Stimulated activated CD8-positive, alpha-beta memory T cell treated with anti-CD3 and anti-CD28 coated beads, Interleukin-7, amount 100 ng/mL, for 24 hours (primary cell): ENCODE measurements at places on chromosomes 2 and 18.

DNA sequence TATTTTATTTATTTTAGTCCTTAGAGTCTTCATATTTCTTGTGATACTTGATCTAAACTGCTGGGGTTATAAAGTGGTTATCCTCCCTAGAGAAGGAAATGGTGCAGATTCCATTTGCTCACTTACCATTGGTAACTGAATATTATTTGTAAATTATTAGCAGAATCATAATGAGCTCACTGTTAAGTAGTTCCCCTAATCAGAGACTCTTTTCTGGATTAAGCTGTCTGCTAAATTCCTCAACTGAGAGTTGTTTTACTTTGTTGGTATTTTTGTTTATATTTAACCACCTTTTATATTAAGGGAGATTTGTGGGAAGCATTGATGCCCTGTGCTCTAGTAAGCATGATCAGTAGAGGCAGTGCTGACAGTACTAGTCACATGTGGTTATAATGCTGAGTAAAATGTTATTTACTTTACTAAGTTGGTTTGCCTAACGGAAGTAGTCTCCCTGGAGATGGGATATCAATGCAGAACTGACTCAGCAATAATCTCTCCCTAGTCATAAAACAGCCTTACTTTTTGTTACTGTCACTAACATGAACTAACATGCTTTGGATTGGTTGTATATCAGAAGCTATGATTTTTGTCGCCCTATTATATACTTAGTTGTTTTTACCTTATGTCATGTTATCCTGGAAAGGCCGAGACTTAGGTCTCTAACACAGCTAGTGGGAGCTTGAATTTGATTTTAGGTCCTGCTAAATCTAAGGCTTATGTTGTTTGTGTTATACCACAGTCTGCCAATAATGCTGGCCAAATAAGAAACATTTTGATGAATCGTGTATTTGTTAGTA, 166.7 kb downstream of the MCFD2 start:
- no peak for DNase-seq

DNA sequence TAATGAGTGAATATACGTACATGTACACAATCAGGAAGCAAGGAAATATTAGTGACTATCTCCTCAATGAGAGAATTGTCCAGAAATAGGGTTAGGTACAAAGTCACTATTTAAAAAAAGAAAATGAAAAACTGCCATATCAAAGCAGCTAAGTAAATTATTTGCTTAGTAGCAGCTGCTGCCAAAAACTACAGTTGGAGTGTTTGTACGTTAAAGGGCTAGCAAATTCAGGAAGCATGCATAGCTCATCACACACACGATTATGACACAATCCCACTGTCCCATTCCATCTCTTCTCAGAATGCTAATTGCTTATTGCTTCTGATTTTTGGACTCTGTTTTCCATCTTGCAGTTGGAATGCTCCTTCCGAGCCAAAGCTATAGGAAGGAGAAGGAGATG, 2012.5 kb upstream of the LRRTM1 start:
- DNase-seq = no peak

- DNase-seq = no peak
Measured at GRCh38 chr18:46910856-46911255, 6.5 kb downstream of the PIAS2 start.

GRCh38 chr2:135551356-135551755, 20.1 kb downstream of the R3HDM1 start:
- no peak for DNase-seq

- no peak for DNase-seq
Measured at GRCh38 chr2:240383099-240383758, 52.2 kb upstream of the GPC1 start.

GRCh38 chr2:149622343-149622742, 34.8 kb upstream of the MMADHC start:
- no peak for DNase-seq

DNA sequence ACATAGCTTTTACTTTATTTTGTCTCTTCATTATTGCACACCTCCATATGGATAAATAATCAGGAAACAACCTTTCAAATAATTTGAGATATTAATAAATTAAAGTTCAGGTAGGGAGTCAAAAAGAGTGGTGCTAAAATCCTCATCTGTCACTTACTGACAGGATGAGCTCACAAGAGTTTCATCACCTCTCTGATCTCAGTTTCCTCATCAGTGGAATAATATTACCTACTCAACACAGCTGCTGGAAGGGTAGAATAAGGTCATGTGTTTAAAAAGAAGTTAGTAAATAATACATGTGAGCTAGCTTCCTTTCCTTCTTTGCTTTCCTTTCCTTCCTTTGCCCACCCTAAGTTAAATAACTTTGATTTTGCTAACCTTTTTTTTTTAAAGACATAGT, 61.9 kb downstream of the RDH14 start:
- DNase-seq = no peak

GRCh38 chr2:233061591-233062450, 1.7 kb downstream of the INPP5D start:
- no peak for DNase-seq

DNA sequence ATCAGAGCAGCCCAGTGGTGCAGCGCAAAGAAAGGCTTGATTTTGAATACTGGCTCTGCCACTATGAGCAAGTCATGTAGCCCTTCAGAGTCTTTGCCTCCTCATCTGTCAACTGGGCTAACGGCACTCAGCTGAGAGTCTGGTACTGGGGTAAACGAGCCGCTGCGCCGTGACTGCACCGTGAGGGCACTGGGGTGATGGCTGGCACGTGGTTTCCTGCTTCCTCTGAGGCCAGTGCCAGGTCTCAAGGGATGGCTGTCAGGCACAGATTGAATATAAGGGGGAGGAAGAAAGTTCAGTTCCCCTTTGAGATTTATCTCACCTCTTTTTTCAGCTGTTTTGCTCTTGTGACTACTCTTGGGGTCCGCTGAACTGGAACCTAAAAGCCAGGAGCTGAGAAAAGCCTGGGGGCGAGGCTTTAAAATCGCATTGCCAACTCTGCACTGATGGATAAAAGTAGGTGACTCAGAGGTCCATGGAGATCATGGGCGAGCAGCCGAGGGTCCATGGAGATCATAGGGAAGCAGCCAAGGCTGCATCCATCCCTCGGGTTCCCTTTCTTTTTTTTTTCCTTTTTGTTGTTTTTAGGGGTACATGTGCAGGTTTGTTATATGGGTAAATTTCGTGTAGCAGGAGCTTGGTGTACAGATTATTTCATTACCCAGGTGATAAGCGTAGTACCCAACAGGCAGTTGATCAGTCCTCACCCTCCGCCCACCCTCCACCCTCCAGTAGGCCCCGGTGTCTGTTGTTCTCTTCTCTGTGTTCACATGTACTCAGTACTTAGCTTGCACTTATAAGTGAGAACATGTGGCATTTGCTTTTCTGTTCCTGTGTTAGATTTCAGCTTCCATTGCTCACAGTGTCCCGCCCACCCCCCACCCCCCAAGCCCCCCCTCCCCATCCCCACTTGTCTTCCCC, 114.3 kb downstream of the SPP2 start:
- no peak for DNase-seq

DNA sequence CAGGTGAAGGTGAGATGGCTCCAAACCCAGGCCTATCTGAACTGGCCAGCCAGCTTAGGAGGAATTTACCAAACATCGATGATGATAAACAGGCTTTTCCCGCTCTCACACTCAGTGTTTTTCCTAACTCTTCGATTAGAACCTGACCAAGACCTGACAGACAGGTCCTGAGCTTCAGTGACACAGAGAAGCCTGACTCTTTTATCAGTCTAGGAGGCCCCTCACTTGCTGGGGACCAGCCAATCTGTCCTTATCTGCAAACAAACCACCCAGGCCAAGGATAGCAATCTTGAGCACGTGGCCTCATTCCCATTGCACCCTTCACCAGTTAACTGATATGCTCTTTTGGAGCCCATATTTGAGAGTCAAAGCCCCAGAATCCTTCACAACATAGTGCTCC, 1.9 kb upstream of the ITSN2 start:
- no peak for DNase-seq

DNA sequence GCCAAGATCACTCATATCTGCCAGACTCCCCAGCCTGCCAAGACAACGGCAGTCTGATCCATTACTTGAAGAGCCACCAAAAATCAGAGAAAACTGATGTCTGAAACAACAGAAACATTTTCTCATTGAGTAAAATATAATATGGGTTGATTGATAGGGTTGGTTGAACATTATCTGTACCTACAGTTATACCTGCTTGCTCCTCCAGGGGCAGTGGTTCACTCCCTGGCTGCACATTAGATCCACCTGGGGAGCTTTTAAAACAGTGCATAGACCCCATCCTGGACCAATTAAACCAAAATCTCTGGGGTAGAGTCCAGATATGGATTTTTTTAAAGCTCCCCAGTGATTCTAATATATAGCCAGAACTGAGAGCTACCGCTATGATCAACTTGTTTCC, 43.6 kb upstream of the SLC14A2 start:
- no peak for DNase-seq

DNA sequence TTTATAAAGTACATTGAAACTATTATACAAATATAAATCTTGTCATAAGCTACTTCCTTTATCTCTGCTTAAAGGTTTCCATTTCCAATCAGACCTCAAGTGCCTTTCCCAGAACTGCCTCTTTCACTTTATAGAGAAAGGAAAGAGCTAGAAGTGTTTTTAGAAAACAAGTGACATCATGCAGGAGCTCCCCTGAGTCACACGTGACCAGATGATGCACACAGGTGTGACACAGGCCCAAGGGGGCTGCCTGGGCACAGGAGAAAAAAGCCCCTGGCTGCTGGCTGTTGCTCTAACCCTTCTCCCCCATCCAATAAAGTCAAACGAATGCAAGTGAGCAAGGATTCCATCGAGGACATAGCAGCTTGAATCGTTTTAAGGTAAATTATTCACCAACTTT, 21.4 kb upstream of the SH3BP4 start:
- DNase-seq = no peak

DNA sequence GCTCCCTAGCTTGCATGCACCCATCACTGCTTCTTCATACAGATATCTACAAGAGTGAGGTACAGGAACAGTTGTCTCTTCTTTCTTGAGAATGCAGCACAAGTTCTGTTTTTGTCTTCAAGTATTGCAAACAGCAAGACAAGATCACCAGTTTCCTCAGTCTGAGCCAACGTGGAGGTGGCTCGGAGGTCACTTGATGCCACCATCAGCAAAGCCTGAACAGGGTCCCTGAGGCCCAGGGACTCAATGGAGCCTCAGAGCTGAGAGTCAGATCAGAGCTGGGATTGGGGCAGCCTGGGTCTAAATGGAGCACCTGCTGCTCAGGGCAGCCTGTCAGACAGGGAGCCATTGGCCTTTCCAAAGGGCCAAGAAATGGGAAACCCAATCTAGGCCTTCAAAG, 290.7 kb upstream of the ID2 start:
- no peak for DNase-seq

DNA sequence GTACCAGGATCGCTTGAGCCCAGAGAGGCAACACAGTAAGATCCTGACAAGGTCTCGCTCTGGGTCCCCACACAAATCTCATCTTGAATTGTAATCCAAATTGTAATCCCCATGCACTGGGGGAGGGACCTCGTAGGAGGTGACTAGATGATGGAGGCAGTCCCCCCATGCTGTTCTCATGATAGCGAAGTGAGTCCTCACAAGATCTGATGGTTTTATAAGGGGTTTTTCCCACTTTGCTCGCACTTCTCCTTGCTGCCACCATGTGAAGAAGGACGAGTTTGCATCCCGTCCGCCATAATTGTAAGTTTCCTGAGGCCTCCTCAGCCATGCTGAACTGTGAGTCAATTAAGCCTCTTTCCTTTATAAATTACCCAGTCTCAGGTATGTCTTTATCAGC, 46.0 kb upstream of the SERTAD2 start:
- no peak for DNase-seq

DNA sequence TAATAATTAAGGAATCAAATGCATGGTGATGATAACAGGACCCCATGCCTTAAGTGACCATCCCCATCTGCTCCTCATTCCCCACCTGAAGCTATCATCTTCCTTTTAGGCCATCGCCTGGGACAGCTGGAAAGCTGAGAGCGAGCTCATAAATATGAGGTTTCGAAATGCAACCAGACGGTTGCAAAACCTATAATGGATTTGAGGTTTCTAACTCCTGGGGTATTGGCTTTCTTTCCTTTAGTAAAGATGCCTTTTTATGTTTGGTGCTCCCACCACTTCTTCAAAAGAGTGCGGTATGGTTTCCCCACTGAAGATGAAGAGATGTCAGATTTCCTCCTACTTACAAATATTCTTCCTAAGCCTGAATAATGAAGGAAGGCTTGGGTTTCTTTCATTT, 1589.5 kb upstream of the PIK3C3 start:
- no peak for DNase-seq

GRCh38 chr2:160635488-160635887, 141.9 kb upstream of the RBMS1 start:
- DNase-seq = no peak

DNA sequence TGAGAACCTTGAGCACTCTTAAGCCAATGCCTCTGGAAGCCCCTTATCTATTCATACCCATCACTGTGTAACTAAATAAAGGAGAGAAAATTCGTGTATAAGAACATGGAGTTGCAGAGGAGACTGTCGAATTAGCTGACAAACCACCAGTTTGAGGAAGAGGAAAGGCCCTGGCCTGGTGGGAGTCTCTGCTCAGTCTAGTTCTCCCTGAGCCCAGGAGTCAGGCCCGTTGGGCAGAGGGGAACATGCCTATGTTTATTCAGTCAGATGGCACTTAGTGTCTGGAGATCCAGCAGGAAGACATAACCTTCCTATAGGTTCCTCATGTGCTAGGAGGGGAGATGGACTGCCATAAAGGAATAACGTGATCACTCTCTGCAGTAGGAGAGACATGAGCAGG, 60.3 kb downstream of the MGAT5 start:
- no peak for DNase-seq

DNA sequence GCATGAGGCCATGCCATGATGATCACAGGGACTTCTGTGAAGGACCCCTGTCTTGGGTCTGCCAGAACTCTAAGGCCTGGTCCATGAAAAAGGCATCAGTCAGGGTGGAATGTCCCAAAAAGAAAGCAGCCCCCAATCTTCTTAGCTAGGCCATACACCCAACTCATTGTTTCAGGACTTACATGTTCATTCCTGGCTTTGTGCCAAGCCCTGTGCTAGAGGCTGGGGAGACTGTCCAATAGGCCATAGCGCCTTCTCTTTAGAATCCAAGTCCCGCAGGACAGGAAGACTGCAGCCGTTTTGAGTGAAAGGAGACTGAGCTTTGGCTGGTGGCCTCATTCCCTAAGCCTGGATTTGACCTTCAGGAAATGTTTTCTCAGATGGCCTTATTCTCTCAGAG, 247.3 kb downstream of the PRKCE start:
- no peak for DNase-seq

- no peak for DNase-seq
Measured at GRCh38 chr18:35284841-35285240, 5.2 kb downstream of the ZSCAN30 start.
